ENCODE measurements at places on chromosomes 4 and X.

DNA sequence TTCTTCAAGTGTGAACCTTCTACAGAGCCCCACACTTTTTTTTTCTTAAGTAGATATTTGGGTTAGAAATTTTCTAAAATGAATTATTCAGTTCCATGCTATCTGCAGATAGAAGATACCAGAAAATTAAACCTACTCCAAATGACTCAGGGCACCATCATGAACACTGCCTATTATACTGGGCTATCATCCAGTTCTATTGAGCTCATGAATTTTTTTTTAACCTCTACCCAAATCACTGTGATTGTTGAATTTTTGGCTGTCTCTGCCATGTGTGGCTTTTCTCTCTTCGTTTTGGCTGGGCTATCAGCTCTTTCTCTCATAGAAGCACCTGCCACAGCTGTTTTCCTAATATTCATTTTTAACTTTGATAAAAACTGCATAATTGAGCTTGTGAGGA lies 31.0 kb upstream of the SLC34A2 start:
- no peak for DNase-seq

DNA sequence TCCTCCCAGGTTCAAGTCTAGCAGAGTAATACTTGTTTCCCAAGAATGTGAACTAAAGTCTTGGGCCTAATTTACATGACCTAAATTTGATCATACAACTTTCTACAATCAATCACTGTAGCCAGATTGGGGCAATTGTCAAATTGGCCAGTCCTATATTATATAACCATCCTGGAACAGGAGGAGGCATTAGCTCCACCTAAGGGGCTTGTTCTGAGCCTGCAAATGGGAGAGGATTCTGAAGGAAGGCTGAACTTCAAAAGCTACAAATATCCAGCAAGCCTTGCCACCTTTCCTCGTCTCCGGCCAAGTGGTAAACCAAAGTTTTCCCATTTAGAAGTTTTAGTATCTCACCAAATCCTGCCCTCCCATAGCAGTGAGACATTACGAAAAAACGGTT lies 1289.6 kb upstream of the TENM3 start:
- no peak for DNase-seq

DNA sequence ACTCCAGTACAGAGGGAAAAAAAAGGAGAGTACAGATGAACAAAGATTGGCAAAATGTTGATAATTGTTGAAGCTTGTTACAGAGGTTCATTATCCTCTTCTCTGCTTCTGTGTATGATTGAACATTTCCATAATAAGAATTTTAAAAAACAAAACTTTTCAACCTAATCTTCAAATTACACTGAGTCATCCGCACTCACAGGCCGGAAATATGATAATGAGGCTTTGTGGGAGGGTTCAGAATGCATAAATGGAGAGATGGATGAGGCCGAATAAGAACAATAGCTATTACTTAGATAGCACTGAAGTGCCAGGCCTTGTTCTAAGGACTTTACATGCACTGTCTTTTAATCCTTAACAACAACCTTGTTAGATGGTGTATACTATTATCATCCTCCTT lies 4.6 kb upstream of the ERCC6L start:
- no peak for DNase-seq

GRCh38 chr4:140070973-140071372 lies 83.0 kb downstream of the MAML3 start:
- DNase-seq, result no peak

DNA sequence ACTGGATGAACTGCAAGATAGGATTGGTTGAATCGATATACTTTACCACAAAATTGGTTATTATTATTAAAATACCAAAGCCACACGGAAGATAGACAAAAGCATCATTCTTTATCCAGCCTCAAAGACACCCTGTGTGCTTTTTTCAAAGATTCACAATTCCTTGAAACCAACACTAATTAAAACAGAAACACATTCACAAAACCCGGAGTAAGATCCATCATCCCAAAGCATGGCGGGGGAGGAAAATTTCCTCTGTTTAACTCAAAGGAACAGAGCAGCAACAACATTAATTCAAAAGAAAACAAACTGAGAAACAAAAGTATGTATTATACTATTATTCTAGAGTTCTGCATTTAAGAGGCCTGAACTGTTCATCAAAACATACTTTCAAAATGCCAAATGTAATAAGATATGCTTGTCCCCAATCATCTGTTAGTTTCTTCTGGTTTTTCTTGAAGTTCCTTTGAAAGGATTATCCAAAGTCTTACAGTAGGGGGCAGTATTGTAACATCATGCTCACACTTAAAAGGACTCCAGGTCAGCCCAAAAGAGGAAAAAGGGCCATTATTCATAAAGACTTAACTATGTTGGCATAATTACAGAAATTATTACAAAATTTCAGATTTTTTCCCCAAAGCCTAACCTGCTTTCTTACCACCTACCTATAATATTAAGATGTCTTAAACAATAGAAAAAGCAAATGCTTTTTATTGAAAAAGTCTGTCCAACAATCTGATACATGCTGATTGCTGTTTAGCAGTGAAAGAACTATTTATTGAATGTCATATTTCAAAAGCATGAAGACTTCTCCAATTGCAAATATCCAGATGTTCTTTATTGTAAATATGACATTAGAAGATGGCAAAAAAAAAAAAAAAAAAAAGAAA lies 168.7 kb downstream of the SCFD2 start:
- DNase-seq, result peak; percentile 55

GRCh38 chrX:39720945-39721344 lies 376.8 kb downstream of the BCOR start:
- DNase-seq, result no peak

DNA sequence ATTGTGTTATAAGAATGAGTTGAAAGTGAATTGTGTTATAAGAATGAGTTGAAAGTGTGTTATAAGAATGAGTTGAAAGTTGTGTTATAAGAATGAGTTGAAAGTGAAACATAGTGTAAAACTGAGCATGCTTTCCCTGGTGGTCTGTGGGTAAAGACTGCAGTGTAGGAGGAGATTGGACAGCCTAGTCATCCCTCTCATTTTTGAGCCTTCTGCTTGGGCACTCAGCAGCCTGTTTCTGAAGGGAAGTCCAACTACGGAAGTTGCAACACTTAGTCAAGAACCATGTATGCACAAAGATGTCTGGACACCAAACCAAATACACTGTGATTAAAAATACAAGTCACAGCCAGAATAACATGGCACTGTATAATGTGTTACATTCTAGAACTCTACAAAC lies 72.6 kb downstream of the ANK2 start:
- no peak for DNase-seq

DNA sequence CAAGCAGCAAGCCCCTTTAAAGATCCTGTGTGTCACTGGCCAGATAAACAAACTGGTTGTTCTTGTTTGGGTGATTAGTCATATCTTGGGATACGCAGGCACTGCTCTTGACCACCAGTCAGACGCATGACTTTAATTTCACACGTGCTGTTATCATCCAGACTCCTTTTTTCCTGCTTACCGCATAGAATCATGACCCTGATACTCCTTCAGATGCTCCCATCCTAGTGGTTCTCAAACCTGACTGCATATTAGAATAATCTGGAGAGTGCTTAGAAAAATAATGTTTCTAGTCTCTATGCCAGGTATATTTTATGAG lies 78.8 kb downstream of the CLDN22 start:
- no peak for DNase-seq

DNA sequence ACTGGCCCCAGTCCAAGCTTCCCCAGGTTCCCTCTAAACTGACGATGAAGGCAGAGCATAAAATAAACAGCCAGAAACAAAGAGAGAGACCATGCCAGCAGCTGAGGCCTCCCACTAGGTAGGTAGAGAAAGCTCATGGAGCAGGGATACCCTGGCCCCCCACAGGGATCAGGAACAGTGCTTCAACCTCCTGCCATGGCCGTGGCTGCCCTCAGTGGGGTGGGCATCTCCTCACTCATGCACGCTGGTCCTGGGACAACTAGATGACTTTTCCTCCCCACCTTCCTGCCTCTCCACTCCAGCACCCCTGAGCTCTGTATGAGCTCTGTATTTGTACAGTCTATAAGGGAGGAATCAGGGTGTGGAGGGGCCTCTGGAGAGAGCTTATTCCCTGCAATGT lies 117.7 kb upstream of the PSAPL1 start:
- no peak for DNase-seq

GRCh38 chrX:144586756-144587155 lies 660.5 kb upstream of the SPANXN1 start:
- no peak for DNase-seq

DNA sequence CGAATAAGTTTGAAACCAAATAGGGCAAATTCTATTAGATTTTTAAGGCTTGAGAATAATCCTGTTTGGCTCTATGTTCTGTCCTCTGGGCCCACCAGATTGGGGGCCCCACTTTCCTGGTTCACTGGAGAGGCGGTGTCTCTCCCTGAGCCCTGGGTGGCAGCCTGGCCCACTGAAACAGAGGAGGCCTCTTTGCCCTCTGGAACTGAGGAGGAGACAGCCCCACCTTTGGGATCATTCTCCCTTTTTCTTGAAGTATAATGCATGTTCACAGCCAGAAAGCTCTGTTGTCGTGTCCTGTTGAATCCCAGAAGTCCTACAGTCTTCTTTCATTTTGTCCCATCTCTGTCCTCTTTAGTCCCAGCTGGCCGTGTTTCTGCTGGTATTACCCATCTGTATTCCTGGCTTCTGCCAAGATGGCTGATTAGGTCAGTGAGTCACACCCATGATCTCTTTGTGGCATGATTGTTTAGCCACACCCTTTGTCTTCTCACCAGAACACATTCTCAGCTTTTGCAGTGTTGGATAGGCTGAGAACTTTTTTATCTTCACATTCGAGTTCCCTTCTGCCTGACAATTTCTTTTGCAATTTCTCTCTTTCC lies 8.1 kb upstream of the TBC1D25 start:
- DNase-seq, result no peak

GRCh38 chr4:1752284-1753041 lies 31.1 kb downstream of the TACC3 start:
- DNase-seq, result no peak

- DNase-seq, result no peak
Observed at GRCh38 chr4:86564795-86565194, 29.3 kb upstream of the PTPN13 start.

DNA sequence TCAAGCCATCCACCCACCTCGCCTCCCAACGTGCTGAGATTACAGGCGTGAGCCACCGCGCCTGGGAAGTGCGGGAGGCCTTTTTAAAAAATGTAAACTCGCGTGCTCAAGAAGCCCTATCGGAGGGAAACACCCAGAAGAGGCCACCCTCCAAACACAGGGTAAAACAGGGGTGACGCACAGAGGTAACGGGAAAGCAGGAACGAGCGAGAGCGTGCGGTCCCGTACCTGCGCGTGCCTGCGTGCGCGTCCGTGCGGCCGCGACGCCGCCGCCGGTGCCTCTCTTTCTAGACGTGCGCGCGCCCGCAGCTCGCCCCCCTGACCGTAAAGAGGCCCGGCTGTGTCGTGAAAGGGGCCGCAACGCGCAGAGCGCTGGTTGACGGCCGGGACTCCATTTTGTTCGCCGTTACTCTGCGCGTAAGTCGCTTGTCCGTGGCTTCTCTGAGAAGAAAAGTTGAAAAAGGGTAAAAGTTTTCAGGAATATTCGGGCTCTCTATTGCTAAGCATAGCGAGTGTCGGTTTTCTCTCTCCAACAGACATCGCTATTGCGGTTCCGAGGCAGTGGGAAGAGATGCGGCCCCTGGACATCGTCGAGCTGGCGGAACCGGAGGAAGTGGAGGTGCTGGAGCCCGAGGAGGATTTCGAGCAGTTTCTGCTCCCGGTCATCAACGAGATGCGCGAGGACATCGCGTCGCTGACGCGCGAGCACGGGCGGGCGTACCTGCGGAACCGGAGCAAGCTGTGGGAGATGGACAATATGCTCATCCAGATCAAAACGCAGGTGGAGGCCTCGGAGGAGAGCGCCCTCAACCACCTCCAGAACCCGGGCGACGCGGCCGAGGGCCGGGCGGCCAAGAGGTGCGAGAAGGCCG lies at the start of gene MRFAP1:
Gene MRFAP1 (plus strand): TSS at position 394 of the 872 bp plus-strand sequence. CDS start 178 bp downstream, at position 572.
- DNase-seq, result peak; percentile 93

DNA sequence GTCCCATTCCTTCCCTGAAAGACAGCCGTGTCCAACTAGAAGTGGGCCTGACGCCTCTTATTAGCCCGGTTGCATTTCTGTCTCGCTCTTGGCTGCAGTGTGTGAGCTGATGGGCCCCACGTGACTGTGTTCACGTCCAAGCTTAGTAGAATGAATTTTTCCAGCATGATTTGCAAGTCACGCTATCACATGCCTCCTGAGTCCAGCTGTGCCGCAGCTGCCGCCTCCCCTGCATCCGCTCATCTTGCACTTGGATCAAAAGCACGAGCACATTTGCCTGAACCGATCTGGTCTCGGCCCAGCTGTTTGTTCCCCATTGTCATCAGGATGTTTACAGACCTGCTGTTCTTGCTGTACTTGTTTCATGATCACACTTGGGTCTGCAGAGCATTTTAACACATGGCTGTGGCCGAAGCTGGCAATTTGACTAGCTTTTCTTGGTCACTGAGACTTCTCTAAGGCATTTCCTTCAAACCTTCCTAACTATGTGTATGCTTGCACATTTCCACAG lies 126.5 kb downstream of the KIT start:
- DNase-seq, result no peak

- DNase-seq, result no peak
Observed at GRCh38 chr4:80153874-80154544, 43.3 kb upstream of the PRDM8 start.

DNA sequence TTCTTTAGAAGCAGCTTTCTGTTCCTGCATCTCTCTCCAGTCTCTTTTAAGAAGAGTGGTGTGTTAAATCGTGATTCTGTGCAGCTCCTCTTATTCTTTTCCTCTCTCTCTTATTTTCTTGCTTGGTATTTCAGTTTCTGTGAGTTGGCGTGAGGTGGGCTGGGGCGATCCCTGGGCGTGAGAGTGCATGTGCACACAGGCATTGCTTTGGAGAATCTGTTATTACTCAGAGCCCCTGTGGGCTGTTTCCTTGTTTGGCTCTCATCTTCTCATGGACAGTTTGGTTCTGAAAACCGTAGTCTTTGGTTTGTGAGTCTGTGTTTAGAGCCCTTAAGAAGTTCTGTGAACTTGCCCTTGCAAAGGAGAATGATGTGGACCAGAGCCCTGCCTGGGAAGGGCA lies 97.2 kb upstream of the CLNK start:
- no peak for DNase-seq

DNA sequence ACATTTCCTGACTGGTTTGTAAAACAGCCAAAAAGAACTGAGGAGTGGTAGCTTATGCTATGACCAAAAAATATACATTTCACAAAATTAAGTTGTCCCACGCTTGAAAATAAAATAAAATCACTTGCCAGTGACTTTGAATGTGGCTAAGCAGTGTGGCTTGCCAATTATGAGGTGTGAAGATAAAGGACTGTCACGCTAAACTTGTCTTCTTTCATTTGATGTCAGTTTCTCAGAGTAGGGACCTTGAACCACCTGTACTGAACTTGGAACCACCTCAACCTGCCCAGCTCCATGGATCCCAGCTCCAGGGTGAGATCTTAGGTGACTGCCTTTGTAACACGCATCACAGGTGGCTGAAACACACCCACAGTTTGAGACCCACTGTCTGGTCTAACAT lies 113.7 kb upstream of the TBL1X start:
- no peak for DNase-seq

GRCh38 chr4:81471588-81472280 lies at the start of gene RASGEF1B:
Gene RASGEF1B (minus strand): TSS chr4:81471907. CDS start chr4:81459508, 12,399 bp downstream.
- peak; percentile 81 for DNase-seq

DNA sequence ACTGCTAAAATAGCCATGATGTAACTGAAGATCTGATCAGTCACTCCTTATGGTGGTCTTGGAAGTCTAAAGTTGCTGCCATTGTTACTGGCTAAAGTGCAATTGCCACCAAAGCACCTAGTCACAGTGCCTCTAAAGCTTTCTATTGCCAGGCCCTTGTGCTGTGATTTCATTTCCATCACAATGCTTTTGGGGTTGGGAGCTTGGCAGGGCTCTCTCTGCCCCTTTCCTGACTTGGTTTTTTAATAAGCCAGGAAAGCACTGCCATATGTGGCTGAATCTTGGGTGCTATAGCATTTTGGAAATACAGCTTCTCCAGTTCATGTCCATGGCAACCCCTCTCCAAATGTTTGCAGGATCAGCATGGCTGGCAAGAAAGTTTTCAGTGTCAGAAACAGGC lies 1712.4 kb upstream of the TENM3 start:
- no peak for DNase-seq

Data from NCI-H1092 (cell line).